Activated naive CD4-positive, alpha-beta T cell (primary cell): ENCODE measurements at places on chromosomes 1 and 21.

DNA sequence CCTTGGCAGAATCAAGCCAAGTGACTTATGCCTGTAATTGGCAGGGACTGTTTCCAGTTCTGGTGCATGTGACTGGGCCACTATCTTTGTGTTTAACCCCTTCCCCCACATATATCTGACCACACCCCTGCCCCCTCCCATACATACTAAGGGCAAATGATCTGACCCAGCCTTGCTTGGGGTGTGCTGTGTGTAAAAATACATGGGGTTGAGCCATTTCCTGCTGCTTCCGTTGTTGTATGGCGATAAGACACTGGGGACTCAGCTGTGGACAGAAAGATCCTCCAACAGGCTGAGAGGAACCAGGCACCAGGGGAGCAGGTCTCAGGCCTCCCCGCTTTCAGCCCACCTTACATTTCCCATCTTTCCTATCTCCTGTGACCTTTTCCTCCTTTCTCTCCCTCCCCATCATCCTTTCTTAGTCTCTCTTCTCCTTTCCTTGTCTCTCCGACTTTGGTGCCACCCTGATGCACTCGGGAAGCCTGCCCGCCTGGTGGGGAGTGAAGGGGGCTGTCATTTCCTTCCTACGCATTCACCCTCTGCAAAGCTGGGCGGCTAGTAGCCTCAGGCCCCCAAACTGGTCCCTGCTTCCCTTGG lies 39.7 kb downstream of the TMCC2 start:
- no peak for DNase-seq

- no peak for DNase-seq
Measured at GRCh38 chr1:84366786-84367185, 31.5 kb upstream of the DNASE2B start.

- no peak for DNase-seq
Measured at GRCh38 chr1:39940980-39941871, 13.7 kb upstream of the MFSD2A start.

DNA sequence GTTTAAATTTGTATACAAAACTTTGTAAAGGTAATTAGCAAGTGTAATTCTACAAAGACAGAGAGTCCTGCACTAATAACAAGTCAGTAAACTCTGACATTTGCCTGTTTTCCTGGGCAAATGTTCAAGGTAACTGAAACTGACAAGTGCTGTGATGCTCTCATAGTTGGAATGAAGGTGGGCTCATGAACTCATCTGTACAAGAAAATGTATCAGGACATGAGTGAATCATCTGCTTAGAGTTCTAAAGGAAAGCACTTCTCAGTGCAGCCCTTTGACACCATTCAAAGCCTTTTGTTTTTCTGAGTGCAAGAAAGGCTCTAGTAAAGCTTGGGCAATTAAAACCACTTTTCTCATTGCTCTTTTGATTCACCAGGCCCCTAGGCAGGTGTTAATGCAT lies 91.5 kb downstream of the UROD start:
- DNase-seq = no peak

GRCh38 chr1:86247597-86248279 lies 91.2 kb upstream of the COL24A1 start:
- no peak for DNase-seq

DNA sequence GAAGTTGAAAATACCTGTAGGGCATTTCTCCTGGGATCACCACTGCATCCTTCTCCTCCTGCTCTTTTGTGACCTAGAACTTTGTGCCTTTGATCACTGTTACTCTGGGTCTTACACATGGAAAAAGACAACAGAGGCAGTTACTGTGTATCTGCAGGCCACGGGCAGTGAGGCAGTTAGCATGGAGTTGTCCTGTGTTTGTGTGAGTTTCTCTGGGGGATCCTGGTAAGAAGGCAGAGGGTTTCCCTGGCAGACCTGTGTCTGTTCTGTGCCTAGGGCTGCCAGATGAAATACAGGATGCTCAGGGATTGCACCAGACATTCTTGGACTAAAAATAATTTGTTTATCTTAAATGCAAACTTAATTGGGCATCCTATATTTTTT lies 44.4 kb upstream of the SCCPDH start:
- no peak for DNase-seq

DNA sequence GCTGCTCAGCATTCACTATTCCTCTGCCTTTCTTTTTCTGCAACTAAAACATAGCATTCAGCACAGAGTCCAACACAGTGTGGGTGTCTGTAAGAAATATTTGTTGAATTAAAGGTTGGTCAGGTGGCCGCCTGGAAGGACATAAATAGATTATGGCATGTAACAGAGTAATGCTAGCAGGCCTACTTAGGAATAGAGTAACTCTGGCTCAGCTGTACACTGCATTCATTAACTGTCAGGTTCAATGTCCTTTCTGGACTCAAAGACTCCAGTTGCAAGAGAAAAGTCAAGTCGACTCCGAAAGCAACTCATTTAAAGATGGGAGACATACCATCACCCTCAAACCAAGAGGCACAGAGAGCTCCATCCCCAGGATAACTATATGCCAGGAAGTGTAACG lies 116.0 kb downstream of the LMX1A start:
- DNase-seq = no peak

DNA sequence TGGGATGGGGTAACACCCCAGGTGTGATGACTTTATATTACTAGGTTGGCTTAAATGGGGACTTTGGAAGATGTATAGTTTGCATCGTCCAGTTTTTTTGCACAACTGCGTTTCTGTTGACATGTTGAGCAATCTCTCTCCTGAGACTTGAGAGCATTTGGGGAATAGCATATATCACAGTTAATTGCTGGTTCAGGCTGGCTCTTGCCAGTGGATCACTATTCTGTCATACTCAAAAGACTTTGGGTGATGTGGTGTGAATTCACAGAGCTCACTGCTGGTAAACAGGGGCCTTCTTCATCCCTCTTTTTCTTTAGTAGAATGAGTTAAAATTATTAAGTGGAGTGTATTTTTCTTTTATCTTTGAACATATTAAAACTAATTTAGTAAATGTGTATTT lies 44.3 kb downstream of the LHX9 start:
- no peak for DNase-seq

GRCh38 chr21:40272037-40272436 lies 404.8 kb downstream of the PCP4 start:
- no peak for DNase-seq

GRCh38 chr1:33401471-33401870 lies 29.4 kb downstream of the PHC2 start:
- DNase-seq = no peak

GRCh38 chr1:165303386-165303785 lies 53.1 kb downstream of the LMX1A start:
- DNase-seq = no peak

DNA sequence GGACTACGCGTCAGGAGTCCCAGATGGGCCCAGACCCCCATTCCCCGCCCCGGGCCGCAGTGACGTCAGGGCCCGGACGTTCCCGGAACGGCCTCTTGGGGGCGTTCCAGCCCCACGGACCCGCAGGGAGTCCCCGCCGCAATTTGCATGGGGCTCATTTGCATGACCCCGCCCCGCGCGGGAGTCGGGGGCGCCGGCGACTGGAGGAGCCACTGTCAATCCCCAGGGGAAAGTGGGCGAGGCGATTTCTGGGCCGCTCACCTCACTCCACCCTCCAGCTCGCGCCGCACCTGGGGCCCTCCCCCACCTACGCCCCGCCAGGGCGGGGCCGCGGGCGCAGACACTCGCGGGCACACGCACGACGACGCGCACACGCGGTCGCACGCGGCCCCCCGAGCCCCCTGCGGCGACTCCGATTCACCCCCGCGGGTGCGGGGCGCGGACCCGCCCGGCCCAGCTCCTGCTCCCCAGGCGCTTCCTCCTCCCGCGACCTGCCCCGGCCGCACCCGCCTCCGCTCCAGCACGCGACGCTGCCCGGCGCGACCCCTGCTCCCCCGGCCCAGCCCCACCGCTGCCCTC lies 13.2 kb downstream of the AGRN start:
- DNase-seq = peak; percentile 81

DNA sequence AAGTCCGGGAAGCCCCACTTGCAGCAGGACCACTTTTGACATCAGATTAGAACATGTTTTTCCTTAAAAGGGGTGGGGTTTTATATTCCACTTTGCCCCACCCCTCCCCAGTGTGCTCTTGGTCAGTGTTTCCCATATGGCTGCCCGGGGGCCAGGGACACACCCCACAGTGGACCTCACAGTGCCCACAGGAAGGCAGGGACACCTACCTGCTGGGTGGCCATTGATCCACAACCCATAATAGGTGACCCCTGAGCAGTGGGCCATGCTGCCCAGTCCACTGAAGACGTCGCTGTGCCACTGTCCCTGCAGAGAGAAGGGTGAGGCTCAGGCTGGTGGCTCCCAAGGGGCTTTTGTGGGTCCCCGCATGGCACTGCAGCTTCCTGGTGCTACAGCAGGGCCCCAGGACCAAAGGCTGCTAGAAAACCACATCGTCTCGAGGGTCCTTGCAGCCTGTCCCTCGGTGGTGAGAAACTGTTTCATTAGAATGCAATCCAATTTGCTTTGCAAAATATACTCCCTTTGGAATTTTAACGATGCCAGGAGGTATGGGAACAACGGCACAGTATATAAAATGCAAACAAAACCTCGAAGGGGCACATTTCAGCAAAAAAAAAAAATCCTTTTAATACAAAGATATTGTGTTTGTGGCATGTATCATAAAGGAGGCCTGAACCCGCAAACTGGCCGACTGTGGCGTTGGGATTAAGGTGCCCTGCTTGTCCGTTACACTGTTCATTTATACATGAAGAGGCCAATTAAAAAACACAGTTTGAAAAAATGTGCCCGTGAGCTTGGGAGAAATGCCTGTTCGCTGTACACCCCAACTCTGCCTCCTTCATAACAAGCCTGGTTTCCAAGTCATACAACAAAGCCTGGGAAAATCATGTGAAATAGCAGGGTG lies 16.9 kb downstream of the MORN1 start:
- DNase-seq = no peak

- no peak for DNase-seq
Measured at GRCh38 chr21:37219761-37220432, 47.2 kb downstream of the VPS26C start.
